Activated CD4-positive, alpha-beta T cell treated with anti-CD3 and anti-CD28 coated beads, Interleukin-2, amount 50 U/mL, for 48 hours (primary cell): ENCODE measurements at places on chromosomes 7 and 10.

DNA sequence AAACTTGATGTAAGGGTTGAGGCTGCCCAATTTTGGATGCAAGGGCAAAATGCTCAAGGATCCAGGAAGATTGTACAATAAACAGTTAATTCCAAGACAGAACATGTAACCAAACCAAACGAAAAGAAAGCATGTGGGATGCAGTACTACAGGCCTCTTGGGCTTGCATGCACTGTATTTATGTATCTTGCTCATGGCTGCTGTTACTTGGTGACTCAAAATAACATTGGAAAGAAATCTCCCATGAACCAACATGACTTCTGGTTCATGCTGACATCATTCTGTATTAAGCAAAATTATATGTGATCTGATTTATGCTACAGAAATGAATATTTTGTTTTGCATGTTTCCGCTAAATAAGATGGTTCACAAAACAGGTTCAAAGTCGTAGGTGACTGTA is 65.9 kb upstream of the FZD1 start:
- DNase-seq = no peak

- DNase-seq = peak; percentile 84
Measured at GRCh38 chr7:35537067-35538023, 157.6 kb downstream of the HERPUD2 start.

DNA sequence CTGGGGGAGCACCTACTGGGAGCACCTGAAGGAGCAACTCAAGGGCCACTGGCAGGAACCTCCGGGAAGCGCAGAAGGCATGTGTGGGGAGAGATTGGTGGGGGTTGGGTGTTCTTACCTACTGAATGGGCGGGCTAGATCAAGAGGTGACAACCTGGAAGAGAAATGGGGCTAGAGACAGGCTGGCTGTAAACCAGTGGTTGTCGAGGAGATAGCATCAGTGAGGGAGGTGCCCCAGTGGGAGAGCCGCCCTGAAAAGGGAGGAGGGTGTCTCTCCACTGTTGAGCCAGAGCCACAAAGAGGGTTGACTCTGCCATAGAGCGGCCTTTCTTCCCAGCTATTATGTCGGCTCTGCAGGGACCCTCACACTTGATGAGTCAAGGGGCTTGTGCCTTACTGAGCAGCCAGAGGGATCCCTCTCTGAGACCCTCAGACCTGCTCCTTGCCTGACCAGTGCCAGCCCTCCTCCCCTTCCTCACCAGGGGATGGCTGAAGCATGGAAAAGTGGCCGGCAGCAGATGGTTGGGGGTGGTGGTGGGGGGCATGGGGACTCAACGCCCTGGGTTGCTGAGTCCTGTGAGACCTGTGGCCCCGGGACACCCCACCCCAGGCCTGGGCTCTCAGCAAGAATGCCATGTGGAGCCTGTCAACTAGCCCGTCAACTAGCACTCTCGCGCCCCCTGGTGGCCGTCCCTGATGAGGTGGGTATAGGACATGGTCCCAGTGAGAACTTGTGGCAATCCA is 36.4 kb upstream of the PURB start:
- peak; percentile 99 for DNase-seq

GRCh38 chr7:114622221-114622620 is 207.6 kb downstream of the FOXP2 start:
- DNase-seq = no peak

DNA sequence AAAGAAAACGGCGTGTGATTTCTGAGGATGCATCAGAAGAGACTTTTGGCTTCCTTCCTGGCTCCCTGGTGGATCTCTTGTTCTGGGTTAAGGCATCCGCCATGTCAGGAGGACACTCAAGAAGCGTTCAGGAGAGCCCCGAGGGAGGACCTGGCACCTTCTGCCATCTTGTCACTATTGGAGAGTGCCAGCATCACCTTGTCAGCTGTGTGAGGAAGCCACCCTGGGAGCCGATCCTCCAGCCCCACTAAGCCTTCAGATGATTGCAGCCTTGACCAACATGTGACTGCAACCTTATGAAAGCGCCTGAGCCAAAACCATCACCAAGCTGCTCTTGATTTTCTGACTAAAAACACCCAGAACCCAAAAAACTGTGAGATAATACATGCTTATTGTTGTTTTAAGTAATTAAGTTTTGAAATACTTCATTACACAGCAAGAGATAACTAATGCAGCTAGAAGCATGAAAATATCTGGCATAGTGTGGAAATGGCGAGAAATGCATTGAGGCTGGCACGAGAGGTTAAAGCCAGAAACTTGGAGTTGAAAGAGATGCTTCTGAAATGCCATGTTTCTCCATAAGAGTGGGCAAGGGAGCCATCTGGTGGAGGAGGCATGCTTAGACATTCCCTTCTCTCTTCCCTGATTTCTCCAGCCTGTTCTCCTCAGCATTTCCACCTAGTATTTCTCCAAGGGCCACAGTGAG is 5.4 kb upstream of the ZFYVE27 start:
- DNase-seq = peak; percentile 59
